Jurkat, Clone E6-1 (cell line): ENCODE measurements at places on chromosomes 1 and 21.
A peak's percentile ranks its signal among the peaks of the same experiment; 100 is the strongest.

DNA sequence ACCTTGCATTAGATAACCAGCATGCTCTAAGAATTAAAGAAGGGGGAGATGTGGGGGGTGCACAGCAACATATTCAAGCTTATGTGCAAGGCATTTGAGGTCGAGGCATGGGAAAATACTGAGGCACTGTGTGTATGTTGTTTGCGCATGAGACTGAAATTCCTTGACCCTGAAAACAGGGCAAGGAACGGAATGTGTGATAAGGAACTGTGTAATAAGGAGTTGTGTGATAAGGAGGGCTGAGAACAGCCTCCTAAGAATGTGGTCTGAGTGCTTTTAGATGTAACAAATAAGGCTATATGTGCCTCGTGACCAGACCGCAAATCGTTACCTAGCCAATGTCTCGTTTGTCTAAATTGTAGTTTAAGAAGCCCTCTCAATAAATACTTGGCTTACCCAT, 26.5 kb upstream of the ITLN1 start:
- DNase-seq: no peak

DNA sequence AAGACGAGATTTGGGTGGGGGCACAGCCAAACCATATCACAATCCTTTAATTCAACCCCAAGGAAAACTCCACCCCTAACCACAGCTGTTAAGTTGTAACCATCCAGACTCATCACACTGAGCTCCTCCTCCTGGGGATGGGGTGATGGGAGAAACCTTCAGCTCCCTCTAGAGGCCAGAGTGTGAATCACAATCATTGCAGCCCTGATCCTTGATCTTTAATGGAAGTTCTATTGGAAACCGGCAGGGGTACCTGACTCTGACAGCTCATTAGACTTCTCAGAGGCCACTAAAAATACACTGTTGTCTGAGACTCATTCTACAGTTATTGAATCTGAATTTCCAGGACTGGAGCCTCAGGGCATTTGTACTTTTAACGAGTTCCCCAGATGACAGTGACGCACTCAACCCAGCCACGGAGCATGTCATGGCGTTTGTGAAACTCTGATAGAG, 127.2 kb downstream of the IGSF21 start:
- peak; percentile 64 for DNase-seq

DNA sequence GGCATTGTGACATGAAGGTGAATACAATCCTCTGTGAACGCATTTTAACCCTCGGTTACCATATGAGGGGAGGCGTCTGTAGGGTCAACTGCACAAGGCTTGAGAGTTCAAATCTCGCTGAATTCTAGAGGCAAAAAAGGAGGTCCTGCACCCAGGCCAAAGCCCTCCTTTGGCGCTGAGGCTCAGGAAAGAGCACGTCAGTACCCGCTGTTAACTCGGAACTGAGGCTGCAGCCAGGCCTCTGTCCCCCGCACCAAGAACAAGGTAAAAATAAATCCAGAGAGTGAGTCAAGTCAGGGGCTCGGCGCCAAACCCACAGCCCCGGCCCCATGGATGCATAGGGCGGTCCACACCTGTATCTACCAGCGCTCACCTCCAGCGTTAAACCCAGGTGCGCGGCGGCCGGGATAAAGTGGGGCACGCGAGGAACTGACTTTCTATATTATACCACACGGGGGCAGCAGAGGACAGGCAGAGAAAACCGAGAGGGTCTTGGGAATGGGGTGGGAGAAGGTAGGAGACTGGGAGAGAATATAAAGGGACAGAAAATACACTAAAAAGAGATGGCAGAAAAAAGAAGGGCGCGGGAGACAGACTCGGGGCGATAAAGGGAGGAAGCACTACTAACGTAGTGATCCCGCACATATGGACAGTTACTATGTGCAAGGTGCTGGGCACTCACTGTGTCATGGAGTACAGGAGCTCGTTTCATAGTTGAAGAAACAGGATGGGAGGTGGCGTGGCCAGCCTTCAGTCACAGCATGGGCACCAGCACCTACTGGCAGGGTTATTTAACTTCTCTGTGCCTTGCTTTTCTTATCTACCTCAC, 54.9 kb downstream of the DMRTA2 start:
- no peak for DNase-seq

GRCh38 chr1:248111157-248111556, 16.2 kb downstream of the OR2L13 start:
- no peak for DNase-seq

GRCh38 chr1:91877574-91878208, 8.3 kb downstream of the TGFBR3 start:
- no peak for DNase-seq

- DNase-seq: no peak
These were observed 2.3 kb upstream of the VWA1 start for GRCh38 chr1:1432951-1433803.

DNA sequence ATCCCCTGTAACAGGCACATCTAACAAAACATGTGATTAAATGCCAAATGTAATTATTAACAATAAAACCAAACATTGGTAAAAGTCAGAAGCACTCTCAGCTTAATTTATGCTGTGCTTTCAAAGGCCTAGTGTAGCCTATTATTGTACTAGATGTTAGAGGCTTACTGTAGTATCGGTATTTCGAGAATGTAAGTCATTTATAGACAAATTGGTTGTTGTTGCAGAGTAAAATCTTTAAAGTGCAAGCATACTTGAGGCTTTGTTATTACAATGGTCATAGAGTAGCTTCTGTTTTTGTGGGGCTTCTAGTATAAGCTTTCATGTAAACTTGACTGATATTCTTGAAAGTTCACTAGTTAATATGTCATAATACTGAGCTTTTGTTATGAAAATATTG, 965.8 kb downstream of the PLA2G4A start:
- DNase-seq: no peak

DNA sequence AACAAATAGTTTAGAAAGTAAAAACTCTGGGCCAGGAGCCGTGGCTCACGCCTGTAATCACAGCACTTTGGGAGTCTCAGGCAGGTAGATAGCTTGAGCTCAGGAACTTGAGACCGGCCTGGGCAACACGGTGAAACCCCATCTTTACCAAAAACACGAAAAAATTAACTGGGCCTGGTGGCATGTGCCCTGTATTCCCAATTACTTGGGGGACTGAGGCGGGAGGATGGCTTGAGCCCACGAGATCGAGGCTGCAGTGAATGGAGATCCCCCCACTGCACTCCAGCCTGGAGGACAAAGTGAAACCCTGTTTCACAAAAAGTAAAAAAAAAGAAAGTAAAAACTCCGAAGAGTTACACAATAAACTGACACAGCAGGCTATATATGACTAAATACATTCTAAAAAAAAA, 10.6 kb downstream of the CEP170 start:
- no peak for DNase-seq

GRCh38 chr1:238312969-238313368, 422.2 kb upstream of the ZP4 start:
- no peak for DNase-seq

DNA sequence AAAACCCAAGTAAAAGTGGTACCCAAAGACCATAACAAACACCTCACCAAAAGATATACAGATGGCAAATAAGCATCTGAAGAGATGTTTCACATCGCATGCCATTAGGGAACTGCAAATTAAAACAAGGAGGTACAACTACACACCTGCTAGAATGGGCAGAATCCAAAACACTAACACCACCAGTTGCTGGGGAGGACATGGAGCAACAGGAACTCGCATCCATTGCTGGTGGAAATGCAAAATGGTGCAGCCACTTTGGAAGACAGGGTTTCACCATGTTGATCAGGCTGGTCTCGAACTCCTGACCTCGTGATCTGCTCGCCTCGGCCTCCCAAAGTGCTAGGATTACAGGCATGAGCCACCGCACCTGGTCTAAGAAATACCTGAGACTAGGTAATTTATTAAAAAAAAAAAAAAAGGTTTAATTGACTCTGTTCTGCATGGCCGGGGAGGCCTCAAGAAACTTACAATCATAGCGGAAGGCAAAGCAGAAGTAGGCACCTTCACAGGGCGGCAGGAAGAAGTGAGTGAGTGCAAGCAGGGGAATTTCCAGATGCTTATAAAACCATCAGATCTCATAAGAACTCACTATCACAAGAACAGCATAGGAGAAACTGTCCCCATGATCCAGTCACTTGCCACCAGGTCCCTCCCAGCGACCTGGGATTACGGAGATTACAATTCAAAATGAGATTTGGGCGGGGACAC, 30.2 kb upstream of the PRSS38 start:
- no peak for DNase-seq

GRCh38 chr1:3679098-3679555, 26.8 kb downstream of the TP73 start:
- DNase-seq: no peak

GRCh38 chr1:154821083-154821482, 49.0 kb downstream of the KCNN3 start:
- DNase-seq: no peak

DNA sequence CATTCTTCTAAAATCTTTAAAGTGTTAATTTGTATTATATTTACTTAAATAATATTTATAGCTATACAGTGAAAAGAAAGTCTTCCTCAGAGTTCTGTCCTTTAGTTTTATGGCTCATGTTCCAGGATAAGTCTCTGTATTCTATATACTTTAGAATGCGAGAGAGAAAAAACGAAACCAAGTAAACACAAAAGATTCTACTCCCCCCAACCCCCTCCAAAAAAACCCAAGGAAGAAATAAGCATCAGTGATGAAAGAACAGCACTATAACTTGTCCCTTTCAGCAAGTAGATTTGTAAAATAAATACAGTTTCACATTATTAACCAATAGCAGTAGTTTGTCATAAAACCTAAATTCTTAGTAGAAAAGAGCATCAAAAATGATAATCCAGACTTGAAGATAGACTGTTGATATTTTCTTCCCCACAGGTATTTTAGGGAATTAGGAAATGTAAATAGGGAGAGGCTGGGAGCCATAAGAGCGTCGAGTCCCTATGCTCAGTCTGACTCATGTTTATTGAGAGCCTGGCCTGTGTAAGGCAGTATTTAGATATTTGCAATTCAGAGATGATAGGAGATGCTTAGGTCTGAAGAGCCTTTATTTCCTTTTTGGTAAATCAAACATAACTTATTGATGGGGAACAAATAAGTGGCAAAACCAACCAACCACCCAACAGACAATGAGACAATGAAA, 35.5 kb downstream of the CDC14A start:
- DNase-seq: no peak

DNA sequence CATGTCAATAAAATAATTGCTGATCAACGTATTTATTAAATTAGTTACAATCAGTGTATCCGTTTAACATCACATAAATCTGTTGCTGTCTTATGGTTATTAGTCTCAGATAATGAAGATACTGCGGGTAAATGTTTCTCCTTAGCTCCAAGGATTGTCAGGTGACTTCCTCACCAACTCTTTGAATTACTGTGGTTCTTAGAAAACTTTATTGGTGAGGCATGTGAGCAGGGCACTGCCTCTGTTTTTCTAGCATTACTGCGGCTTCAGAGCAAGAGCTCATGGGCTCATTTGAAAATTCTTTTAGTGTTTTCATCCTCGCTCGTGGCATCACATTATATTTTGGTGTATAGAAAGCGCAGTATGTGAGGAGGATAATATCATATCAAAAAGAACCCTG, 555.9 kb downstream of the LMO4 start:
- no peak for DNase-seq

GRCh38 chr1:107548276-107548675, 407.4 kb downstream of the NTNG1 start:
- DNase-seq: no peak

DNA sequence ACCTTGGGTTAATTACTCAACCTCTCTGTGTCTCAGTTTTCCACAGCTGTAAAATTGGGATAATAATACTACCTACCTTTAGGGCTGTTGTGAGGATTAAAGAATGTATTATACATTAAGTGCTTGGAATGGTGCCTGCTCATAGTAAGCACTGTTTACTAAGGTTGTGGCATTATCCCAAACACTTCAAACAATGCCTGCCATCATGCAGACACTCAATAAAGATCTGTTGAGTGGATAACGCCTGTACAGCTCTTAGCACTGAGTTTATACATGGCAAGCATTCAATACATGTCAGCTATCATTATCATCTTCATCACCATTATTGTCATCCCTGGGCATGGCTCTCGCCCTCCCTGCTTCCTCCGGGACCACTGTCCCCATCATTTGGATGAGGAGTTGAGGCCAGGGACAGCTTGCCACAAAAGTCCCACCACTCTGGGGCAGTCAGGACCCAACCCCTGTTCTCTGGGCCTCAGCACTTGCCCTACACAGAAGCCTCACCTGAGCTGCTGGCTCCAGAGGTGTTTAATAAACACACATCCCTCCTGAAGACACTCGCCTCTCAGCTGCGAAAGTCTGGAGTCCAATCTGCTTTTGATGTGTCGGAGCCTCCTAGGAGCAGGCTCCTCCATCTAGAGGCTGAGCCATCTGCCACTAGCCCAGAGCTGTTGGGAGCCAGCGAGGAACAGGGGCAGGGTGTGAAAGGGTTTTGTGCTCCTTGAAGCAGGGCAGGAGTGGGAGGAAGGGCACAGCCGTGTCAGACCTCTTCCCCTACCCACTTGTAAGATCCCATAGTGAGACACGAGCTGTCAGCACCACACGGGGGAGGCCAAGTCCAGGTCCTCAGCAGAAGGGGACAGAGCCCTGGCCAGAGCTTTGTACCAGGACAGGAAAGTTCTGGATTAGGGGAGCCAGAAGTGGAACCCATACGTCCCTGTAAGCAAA, 80.9 kb upstream of the ZC3H12A start:
- DNase-seq: no peak

DNA sequence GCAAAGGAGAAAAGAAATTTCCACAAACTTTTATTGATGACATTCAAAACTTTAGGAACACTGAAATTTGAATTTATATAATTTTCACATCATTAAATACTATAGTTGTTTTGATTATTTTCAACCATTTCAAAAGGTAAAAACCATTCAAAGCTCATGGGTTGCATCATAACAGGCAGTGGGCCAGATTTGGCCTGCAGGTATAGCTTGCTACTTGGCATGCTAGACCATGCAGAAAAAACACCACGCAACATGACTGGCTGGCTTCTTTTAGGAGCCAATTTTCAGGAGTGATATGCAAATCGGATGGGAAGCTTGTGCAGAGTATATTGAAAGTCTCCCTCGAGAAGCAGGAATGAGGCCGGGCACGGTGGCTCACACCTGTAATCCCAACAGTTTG, 144.8 kb downstream of the GLUL start:
- no peak for DNase-seq

- DNase-seq: no peak
These were observed 18.1 kb downstream of the RGS2 start for GRCh38 chr1:192826791-192827546.

GRCh38 chr1:29643281-29643680, 407.0 kb downstream of the PTPRU start:
- no peak for DNase-seq

DNA sequence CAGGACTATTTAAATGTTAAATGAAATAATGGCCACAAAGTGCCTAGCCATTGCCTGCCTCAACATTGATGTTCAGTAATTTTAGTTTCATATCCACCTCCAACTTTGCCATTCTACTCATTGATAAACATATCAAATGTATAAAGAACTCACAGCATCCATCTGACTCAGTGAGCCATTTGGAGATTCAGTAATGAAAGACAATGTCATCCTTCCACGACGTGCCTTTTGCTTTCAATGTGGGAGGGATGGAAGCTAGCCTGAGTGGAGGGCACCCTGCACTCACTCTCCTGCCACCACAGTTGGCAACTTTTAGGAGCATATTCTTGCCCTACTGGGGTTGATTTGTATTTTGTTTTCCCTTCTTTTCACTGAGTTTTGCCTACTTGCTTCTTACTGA, 151.5 kb downstream of the GLUL start:
- no peak for DNase-seq

- no peak for DNase-seq
These were observed 22.6 kb upstream of the PLD5 start for GRCh38 chr1:242546849-242547729.
